ENCODE measurements at places on chromosomes 5 and 9.

DNA sequence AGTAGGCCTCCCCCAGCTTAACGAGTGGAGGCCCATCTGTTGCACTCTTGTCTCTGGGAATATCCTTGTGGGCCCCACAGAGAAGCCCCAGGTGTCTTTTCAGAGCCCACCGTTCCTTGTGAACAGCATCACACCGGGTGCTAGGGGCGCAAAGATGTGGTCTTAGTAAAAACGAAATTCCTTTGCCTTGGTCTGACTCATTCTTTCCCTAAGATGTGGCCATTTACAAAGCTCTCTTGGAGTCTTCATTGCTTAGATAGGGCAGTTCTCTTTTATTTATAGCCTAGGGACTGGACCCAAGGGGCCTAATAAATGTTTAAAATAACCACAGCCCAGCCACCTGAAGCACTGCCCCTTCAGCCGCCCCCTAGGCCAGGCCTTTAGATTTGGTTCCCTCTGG is 52.8 kb upstream of the RPL26L1 start:
- DNase-seq: no peak

DNA sequence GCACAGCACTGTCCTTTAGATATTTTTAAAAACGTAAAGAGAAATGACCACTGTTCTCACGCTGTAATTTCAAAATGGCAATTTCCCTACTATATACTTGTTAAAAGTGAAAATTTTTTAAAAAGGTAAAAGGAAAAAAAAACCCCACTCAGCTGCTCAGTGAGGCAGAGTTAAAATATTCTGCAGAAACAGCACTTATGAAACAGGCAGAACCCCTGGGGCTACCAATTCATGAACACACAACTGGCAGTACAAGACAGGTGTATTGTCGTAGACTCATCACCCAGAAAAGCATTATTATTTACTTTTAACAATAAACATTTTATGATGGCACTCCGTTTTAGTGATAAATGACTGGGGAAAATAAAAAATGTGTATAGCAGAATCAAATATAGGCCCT is 1.5 kb upstream of the RASGRF2 start:
- DNase-seq: no peak

- peak; percentile 2 for DNase-seq
Measured at GRCh38 chr9:97632248-97632984, 752 bp downstream of the TSTD2 start.

- no peak for DNase-seq
Measured at GRCh38 chr9:33868440-33868973, 51.5 kb downstream of the UBE2R2 start.

DNA sequence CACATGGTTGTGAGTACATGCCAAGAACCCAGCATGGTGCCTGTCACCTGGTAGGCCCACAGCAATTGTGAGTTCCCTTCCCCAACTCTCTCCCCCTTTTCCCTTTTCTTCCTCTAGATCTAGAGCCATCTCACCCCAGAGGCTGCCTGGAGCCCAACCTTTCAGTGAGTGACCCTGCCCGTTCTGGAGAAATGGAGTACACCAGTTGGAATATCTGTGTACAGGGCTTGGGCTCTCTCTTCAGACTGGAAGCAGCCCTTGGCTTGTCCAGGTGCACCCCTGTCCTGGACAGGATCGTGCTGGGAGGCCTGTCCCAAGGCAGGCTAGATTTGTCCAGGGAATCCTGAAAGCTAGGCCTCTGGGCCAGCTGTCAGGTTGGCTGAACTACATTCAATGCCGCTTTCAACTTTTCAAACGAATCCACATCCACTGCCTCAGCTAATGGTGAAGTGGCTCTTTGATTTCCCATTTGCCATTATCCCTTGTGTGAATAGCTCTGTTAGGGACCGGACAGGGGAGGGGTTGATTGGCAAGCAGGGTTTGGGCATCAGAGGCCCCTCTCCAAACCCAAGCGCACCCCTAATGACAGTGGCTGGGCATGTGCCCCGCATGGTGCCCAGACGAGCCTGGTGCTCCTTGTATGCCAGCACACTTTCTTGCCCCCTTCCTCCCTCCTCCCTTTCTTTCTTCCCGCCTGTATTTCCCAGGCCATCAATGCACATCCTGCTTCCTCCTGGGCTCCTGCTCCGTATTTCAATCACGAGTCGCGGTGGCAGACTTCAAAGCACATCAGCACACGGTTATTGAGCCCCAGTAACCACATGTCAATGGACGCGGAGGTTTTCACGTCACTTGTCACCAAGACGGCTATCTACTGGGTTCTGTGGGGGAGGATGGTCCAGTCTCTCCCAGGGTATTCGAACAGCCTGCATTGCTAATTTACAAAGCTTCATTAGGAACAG is 211.2 kb downstream of the DAB2IP start:
- no peak for DNase-seq

- DNase-seq: no peak
Measured at GRCh38 chr9:100340224-100340623, 12.5 kb downstream of the TEX10 start.

DNA sequence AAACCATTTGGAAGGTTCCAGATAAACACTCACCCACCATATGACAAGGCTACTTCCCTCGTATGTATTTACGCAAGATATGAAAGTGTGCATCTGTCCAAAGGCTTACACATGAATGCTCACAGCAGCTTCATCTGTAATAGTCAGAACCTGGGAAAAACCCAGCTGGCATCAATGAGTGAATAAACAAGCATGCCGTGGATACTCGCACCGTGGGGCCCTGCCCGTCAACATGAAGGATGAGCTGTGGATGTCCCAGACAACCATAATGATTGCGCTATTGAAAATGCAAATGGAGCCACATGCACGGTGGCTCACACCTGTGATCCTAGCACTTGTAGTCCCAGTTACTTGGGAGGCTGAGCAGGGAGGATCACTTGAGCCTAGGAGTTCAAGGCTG is 60.6 kb upstream of the FCN1 start:
- no peak for DNase-seq

- no peak for DNase-seq
Measured at GRCh38 chr5:178115136-178115813, 1.9 kb downstream of the N4BP3 start.

- no peak for DNase-seq
Measured at GRCh38 chr5:66966439-66966838, 230.2 kb downstream of the CD180 start.

DNA sequence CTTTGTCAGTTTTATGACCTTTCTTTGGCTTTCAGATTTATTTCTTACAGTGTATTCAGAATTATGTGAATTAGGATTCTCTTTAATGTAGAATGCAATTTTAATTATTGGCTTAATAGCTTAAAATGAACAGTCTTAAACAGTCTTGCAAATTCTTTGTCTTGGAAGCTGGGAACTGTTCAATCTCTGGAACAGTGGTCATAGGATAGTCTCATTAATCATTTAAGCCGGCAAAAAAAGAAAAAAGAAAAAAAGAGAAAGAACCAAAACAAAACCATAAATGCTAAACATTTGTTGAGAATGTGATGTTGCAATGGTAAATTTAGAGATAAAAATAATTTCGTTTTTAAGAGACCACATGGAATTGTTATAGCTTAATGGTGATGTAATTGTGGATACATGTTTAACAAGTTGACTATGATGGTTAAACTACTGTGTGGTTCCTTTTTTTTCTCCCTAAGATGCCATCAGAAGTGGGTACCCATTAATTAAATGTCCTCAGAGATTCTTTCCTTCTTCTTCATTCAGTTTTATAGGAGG is 61.6 kb downstream of the NNT start:
- DNase-seq: no peak

- DNase-seq: no peak
Measured at GRCh38 chr5:54738973-54739367, 221.4 kb downstream of the SNX18 start.

DNA sequence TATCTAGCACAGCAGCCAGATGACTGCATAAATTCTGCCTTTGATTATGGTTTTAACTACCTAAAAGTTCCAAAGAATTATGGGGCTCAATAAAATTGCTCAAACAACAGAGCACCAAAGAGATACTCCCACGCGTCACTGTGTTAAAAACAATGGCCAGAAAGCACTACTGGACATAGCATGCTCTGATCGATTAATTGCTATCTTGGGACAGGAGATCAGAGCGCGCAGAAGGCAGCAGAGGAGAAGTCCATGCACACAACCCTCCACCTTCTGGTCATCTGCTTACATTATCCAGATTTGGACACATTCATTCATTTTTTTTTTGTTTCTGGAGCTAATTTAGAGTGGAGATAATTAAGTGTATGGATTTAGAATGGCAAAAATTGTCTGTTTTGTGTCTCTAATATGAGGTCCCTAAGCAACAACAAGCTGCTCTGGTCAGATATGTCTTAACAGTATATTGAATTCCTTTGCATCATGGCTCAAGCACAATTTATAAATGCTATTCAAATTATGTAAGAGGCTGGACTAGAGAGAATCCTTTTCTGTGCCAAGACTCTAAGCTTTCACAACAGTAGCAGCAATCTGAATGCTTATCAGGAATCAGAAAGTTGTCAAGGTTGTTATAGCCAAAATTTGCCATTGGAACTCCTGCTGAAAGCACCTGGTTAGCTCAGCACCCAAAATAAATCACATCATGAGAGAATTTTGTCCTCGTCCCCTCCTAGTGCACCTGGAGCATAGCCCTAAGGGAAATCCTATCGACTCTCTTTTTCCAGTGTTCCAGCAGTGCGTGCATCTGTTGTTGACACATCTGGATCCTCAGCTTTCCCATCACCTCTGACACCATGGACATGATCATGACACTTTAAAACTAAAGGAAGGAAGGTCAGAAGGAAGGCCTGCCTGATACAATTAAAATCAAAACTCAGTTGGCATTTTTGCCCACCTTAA is 98.6 kb upstream of the HMHB1 start:
- no peak for DNase-seq

DNA sequence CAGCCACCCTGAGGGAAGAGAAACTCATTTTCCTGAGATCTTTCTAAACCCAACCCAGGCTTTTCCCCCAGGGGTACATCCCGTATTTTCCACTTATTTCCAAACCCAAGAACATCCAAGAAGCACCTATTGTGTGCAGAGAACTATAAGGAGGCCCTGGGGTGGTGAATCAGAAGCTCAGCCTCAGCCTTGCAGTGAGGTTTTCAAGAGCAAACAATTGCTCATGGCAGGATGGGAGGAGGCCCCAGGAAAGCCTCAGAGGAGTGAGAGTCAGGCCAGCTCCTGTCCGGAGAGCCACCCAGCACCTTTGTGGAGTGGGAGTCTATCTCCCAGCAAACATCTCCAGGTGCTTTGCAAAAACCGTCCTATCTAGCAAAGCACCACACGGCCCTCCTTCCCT is 19.2 kb downstream of the NIPAL4 start:
- DNase-seq: no peak

All from Calu3 (cell line).